MCF 10A (cell line): ENCODE measurements at places on chromosomes 2 and 18. TPM values are rescaled to one million over a fixed set of nuclear protein-coding genes. Genes with fewer than 3 reads are reported as not detected.

CASP10 gene
- total RNA-seq, result 0.19 and 0.27 TPM in 2 replicates

TUBB8B gene
- not detected in 2 replicates for total RNA-seq

DNA sequence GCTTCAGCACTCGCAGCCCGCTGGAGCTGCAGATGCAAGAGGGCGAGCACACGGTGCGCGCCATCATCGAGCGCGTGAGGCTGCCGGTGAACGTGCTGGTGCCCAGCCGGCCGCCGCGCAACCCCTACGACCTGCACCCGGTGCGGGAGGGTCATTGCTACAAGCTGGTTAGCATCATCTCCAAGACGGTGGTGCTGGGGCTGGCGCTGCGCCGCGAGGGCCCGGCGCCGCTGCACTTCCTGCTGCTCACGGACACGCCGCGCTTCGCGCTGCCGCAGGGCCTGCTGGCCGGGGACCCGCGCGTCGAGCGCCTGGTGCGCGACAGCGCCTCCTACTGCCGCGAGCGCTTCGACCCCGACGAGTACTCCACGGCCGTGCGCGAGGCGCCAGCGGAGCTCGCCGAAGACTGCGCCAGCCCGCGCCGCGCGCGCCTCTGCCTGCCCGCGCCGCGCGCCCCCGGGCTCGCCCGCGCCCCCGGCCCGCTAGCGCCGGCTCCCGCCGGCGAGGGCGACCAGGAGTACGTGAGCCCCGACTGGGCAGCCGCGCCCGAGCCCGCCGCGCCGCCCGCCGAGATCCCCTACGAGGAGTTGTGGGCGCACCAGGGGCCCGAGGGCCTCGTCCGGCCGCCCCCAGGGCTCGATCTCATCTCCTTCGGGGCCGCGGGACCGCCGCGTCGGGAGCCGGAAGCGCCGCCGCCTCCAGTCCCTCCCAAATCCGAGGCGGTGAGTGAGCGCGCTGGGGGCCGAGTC is 11.8 kb downstream of the GAREM2 start:
- DNase-seq, result no peak

DNA sequence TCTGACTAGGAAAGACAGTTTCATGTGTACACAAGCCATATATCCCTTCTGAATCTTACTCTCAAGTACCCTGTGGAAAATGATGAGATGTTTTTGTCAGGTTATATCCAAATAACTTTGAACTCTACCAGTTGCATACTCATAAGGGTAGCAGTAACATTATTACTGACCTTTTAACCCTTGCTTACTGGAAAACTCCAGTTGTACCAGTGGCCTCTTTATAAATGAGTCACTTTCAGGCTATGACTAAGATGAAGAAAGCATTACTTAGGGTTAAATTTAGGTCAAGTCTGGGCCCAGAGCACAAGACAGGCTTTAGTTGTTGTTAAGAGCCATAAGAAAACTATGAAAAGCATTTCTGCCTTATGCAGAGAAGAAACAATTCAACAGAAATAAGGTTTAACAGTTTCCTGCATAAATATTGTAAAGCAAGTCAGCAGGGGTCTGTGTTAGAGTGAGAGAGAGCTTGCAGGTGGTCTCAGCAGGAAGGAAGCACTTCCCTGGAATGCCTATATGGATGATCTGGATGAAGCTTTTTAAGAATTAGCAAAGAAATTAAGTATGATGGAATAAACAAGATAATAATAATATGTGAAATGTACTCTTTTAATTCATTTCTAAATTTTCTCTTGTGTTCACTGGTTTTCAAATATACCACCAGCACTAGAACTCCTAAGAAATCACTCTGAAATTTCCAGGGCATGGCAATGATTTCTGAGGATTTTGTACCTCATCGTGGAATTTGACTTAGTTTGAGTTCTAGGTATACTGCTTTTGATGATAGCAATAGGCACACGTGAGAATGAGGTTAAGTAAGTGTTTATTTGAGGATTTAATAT is 126.6 kb downstream of the UBE2E3 start:
- DNase-seq, result peak; percentile 78

DNA sequence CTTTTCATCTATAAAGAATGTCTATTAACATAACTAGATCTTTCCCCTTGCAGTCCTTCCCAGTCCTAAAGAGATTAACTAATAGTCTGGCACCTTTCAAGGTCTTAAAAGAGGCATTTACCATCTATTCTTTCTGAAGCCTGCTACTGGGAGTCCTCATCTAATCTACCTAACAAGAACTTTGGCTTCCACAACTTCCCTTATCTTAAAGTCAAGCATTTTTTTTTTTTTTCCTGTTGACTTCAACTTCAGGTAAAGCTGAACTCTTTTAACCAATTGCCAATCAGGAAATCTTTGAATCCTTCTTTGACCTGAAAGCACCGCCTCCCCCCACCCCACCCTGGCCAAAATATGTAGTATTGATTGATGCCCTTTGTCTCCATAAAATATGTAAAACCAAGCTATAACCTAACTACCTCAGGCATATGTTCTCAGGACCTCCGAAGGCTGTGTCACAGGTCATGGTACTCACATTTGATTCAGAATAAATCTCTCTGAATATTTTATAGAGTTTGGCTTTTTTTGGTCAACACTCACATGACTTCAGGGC is 168.6 kb downstream of the PTPRM start:
- DNase-seq, result no peak

- peak; percentile 64 for DNase-seq
Measured at GRCh38 chr2:173355132-173355865, 627 bp downstream of the CDCA7 start.

DNA sequence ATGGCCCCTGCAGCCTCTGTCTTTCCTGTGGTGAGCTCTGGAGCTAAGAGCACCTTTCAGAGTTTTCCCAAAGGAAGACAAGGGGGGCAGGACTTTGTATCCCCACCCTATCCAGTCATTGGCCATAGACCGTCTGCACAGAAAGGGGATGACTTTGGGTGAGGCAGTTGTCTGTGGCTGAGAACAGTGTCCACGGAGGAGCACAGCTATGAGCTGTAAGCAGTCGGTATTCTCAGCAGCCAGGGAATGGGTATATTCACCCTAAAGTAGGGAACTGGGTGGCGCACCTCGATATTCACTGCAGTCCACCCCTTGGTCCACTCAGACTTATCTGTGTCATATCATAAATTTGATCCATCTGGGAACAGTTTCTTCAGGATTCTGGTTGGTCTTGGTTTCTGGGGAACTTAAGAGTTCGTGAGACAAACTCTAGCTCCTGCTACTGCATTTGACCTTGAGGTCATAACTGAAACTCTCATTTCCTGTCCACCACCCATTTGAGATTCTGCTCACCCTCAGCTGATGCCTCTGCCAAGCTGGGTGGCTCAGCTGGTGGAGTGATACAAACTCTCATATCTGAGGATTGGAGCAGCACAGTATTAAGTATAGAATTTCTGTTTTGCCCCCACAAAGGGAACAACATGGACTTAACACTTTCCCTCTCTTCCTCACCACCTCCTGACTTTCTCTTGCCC is 45.2 kb upstream of the SCG2 start:
- no peak for DNase-seq
